ENCODE measurements at places on chromosomes 5 and 9. TPM values are rescaled to one million over a fixed set of nuclear protein-coding genes. Genes with fewer than 3 reads are reported as not detected.

GRCh38 chr5:136053336-136054141 is 24.8 kb downstream of the TGFBI start:
- no peak for DNase-seq

Gene PCDHB13
- not detected for total RNA-seq

DNA sequence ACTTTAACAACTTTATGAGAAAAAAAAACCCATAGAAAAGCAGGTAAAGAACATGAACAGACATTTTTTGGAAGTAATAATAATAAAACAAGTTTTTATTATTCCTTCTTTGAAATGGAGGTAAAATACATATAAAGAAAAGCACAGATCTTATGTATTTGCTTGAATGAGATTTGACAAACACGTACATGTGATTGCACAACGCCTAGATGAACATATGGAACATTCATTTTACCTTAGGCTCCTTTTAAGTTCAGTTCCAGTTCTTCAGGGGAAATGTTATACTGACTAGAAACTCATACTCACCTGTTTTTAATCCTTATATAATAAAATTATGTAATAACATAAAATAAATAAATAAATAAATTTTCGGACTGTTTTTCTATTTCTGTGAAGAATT is 61.8 kb downstream of the GGTA1 start:
- no peak for DNase-seq

DNA sequence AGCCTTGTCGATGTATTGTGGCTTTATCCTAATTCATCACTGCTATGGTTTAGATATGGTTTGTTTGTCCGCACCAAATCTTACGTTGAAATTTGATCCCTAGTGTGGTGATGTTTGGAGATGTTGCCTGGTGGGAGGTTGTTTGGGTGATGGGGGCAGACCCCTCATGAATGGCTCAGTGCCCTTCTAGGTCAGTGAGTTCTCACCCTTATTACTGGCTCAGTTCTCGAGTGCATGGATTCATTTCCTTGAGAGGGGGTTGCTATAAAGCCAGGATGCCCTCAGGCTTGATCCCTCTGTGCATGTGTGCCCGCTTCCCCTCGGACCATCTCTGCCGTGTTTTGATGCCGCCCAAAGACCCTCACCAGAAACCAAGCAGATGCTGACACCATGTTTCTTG is 114.4 kb downstream of the CHSY3 start:
- no peak for DNase-seq

DNA sequence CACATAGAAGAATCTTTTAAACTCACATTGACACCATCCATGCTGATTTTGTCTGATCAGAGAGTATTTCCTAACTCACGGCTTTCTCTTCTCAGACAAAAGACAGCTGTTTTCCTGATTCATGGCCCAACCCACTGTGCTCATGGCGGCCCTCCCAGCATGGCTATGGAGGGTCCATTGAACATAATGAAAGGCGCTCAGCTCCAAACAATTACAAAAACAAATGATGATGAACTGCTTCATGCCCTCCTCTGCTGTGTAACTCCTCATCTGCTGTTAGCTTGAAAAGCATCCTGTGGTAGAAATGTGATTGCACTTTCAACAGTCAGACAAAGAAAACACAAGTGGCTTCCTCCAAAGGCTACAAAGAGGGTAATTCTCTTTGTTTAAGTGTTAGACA is 673.8 kb downstream of the PRELID2 start:
- no peak for DNase-seq

DNA sequence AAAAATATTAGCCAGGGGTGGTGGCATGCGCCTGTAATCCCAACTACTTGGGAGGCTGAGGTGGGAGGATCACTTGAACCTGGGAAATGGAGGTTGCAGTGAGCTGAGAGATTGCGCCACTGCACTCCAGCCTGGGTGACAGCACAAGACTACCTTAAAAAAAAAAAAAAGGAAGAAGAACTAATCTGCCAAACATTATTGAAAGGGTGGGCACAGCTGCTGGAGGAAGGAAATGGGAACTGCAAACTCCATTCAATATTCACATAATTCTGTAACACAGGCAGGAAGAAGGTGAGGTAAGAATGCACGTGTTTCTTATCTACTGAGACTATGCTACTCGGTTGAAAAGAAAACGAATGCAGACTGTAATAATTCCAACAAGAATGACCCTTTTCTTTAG is 121.1 kb upstream of the GNA14 start:
- DNase-seq: no peak

DNA sequence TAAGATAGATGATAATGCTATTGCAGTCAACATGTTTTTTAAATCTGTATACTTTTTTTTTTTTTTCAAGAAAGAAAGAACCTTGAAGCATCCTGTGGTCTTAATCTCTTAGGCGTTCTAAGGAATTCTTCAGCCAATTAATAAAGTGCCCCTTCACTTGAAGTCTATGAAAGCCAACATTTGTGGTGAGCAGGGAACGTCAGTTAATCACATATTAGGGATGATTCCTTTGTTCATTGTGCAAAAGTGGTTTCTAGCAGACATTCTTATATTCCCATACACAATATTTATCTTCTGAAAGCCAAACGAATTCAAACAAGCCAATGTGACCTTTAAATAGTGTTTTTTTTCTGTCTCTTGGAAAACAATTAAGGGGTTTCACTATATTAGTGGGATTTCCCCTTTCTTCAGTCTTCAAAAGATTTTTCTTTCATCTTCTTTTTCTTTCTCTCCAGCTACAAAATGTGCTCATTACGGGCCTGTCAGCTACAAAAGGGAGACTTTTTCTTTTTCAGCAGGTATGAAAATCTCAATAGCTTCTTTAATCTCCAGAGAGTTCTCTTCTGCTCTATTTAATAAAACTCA is 40.1 kb downstream of the TMEM167A start:
- DNase-seq: no peak

Gene SH3TC2
- total RNA-seq: not detected

DNA sequence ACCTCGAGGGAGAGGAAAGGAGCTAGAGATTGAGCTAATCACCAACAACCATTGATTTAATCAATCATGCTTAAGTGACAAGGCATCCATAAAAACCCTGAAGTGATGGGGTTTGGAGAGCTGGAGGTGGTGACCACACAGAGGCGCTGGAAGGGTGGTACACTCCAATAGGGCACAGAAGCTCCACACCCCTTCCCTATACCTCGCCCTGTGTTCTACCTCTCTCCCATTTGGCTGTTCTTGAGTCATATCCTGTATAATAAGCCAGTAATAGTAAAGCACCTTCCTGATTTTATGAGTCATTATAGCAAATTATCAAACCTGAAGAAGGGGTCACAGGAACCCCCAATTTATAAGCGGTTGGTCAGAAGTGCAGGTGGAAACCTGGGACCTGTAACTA is 18.3 kb downstream of the ACTL7B start:
- no peak for DNase-seq

GRCh38 chr5:56409331-56410190 is 176.4 kb upstream of the ANKRD55 start:
- no peak for DNase-seq

Gene OTP
- total RNA-seq: not detected

DNA sequence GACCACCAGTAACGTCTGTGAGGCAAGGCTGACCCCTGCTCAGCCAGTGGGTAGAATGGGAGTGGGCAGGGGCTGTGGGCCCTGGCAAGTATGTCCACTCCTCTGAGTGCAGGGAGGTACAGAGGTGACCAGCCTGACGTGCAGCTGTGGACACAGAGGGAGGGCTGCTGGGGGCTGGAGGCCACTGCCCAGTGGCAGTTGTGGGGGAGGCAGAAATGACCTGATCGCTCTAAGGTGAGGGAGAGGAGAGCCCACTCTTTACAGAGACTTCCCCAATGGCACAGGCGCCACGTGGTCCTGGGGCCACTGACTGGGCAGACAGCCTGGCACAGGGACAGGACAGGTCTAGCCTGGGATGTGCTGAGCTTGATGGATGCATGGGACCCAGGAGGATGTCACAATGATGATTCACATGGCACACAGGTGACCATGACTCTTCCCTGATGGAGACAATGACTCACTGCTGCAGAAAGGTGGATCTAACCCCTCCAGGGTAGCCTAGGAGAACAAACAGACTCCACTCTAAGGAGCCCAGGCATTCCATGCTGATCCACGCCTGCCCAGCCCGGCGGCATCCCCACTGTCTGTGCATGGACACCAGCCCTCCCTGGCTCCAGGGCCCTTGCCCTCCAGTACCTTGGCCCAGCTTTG is 7.7 kb downstream of the LPCAT1 start:
- DNase-seq: no peak

Gene CDH9
- total RNA-seq: not detected

Gene ELOVL7
- 1.1 TPM for total RNA-seq

Gene IL13
- 231 TPM for total RNA-seq

- DNase-seq: no peak
Measured at GRCh38 chr5:73633060-73633459, 7.1 kb downstream of the ARHGEF28 start.

GRCh38 chr5:111922344-111922743 is 165.3 kb upstream of the NREP start:
- DNase-seq: no peak

GRCh38 chr9:81207651-81208050 is 481.7 kb downstream of the TLE1 start:
- DNase-seq: no peak

Gene ITGA2
- total RNA-seq: 3.5 TPM

- DNase-seq: no peak
Measured at GRCh38 chr5:54703565-54704255, 186.2 kb downstream of the SNX18 start.

Gene LRRTM2
- total RNA-seq: 0.07 TPM

DNA sequence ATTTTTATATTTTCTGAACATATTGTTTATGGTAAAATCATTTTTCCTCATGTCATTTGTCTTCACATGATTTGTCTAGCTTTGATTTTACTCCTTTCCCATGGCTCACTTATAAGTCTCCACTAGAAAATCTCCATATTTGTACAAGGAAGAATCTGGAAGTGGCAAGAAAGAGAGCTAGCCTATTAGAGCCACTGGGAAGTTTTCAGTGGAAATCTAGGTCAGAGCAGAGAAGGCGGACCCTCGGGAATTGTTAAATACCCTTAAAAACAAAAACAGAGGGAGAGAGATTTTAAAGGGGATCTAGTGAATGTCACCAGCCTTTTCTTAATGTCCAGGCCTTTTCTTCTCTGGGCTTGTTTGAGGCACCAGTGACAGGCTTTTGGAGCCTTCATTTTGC is 56.6 kb downstream of the GRAMD2B start:
- no peak for DNase-seq

All from activated CD4-positive, alpha-beta T cell treated with anti-CD3 and anti-CD28 coated beads, Interleukin-2, amount 10 ng/mL, durations not matched to agents 24 days and 14 days (primary cell).